ENCODE measurements at places on chromosomes 1 and 21.

DNA sequence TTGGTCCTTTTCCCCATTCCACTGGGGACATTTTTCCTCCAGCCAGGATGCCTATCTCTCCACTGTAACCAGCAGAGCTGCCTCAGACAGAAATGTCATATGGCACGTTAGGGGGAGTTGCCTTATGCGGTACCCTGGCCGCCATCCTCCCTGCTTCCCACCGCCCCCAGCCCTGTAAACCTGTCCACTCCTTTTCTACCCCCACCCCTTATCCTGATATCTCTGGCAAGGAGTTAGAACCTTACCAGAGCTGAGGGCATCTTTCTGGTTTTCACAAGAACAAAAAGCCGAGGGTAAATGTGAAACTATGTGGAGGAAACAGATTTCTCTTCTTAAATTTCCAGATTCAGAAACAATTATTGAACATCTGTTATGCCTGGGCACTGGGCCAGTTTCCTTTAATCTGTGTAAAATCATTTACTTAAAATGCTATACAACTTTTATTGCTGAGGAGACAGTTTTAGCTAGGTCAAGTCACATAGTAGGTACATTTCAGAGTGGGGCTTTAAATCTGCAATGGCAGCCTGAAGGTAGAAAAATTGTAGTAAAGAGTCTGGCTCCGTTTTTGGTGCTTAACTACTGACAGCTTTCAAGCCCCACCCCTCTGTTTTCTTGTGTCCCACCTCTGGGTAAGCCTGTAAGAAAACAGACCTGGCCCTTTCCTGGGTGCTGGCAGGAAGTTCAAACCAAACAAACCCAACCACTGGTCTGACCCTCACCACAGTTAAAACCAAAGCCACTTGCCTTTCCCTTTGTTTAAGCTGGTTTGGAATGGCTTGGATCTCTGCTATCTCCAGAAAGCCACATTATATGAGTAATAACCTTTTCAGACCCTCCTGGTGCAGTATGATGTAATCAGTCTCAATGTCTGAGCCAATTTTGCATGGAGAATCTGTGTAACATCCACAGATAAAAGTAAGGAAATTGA, 319.0 kb downstream of the HHAT start:
- no peak for ATAC-seq

DNA sequence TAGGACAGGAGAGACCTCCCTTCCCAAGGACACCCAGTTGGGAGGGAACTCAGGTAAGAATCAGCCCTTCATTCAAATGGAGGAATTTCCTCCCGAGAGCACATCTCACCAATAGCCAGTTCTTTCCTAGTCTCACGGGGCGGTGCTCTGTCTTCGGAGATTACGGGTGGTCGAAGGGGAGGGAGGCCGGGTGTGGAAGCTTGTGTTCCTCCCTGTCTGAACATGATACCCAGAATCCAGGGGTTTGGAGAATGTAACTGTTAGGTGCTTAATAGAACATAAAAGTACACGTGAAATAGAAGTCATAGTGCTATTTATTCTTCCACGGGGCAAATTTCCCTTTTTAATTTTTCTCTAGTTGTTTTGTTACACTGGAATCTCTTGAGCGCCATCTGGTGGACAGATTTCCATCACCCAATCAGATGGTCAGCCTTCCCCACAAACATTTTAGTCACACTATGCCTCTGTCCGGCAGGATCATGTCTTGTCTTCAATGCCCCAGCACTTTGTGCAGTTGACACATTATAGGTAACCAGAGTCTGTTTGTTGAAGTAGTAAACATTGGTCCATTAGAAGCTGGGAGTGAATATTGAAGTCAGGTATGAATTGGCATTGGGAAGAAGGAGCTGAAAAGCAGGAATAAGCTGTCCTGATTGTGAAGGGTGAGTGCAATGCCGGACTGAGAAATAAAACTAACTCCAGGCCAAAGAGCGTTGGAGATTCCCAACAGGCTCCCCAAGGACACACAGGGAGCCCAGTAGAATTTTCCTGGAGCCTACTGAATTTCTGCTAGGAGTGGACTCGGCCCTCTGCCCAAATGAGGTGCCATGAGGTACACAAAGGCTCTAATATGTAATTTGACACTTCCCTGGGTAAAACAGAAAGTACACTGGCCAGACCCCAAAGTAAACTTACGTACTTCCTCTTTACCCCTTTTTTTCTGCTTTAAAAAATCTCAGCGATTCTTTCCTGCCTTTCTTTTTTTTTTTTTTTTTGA, 27.6 kb upstream of the ZNF697 start:
- peak; percentile 42 for ATAC-seq

DNA sequence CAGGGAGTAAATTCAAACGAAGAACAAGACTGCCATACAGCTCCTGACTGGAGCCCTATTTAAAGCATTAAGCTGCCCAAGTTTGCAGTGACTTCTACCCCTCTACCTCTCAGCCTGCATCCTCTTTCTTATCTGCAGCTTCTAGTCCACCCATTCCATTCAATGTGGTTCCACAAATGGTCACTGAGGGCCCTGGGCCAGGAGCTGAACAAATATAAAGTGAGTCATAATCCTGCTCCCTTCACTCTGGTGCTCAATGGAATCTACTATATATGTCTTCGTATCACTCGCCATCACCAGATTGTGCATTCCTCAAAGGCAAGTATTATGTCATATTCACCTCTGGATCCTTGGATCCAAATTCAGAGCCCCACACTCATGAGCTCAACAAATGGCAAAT, 398.7 kb downstream of the BRINP2 start:
- no peak for ATAC-seq

- ATAC-seq, result no peak
Measured at GRCh38 chr1:202579806-202580205, 130.4 kb downstream of the SYT2 start.

- ATAC-seq, result no peak
Measured at GRCh38 chr21:32482565-32483292, 70.2 kb downstream of the EVA1C start.
